ENCODE measurements at places on chromosomes 16 and 17.
A peak's percentile ranks its signal among the peaks of the same experiment; 100 is the strongest.

DNA sequence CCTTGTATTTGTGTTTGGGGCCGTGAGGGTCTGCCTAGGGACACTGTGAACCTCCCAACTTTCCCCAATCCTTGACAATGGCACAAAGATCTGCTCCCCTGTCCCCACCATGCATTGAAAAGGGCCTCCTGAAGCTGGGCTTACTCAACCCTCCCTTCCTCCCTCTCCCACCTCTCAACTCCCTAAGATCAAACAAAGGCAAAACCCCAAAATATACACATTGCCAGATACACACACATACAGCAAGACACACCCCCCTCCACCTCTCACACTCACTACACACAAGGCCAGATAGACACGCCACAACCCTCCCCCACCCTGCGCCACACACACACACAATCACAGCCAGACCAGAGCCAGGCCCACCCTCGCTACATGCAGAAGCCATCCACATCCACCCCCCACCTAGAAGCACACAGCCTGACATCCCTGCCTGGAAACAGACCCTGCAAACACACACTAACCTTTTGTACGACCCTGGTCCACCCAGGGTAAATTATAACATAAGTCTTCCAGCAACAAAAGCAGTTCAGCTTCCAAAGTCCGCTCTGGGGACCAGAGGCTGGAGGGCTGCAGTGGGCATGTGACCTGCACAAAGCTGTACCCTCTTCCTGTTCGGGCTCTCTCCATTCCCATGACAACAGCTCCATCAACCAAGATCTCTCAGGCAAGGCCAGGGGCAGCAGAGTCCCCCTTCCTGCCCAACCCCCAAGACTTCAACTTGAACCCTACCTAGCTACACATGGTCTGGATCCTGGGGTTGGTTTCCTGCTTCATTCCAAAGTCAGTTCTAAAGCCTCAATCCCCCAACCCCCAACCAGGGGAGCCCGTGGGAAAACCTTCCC is 1.9 kb downstream of the PCGF2 start:
- peak; percentile 86 for DNase-seq

DNA sequence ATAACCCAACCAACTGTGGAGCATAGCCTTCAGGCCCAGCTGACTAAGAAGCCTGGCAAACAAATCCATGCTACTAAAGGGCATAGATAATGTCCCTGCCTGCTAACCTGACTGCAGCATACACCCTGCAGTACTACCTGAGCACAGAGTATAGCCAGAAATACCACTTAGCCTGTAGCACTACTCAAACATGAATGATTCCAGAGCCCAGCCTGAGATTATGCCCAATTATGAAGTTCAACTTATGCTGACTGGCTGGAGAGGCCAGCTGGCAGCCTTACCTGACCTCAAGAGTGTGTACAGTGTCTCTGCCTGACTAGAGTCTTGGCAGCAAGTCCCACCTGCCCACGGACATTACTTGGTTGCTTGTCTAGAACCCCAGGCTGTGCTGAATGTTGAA is 1265.3 kb downstream of the CDH11 start:
- no peak for DNase-seq

- no peak for DNase-seq
Observed at GRCh38 chr16:4270595-4270994, 2.2 kb downstream of the TFAP4 start.

GRCh38 chr16:23257682-23258081 is 44.4 kb upstream of the SCNN1B start:
- DNase-seq: no peak

- no peak for DNase-seq
Observed at GRCh38 chr16:24045641-24046040, 209.9 kb downstream of the PRKCB start.

- no peak for DNase-seq
Observed at GRCh38 chr17:29096094-29096493, 53.2 kb downstream of the PIPOX start.
